ENCODE measurements at places on chromosomes 1 and 21.

GRCh38 chr1:19205403-19205802 is 4.7 kb downstream of the UBR4 start:
- peak; percentile 15 for ATAC-seq

GRCh38 chr1:25703041-25703440 is 86.5 kb downstream of the MAN1C1 start:
- no peak for ATAC-seq

DNA sequence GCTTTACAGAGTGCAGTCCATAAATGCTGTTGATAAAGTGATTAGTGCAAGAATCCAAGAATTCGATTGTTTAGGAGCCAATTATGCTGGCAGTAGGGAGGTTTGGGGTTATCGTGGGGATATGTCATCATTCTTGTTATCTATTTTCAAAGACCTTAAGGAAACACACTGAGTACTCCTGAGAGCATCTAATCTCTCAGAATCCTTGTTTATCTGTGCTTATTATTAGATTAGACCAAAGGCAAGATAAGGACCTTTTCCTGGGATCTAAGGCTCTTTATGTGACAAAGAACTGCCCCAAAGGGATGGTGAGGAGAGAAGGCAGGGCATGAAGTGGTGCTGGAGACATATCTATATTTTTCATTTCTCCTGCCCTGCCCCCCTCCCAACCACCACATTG is 139.1 kb downstream of the TSEN15 start:
- no peak for ATAC-seq

DNA sequence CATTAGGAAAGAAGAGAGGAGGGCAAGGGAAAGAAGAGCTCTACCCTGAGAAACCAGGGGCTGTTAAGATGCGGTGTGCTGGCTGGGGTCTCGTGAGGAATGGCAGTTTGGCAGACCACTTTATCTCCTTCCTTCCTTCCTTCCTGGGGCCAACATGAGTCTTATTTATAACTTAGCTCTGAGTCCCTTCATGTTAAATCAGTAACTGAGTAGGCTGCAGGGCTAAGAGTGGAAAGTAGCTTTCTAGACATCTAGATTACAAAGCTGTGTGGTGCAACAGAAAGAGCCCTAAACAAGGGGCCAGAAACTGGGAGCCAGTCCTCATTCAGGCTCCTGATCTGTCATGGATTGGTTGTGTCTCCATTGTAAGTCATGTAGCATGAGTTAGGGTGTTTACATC is 135.4 kb upstream of the DUSP10 start:
- ATAC-seq = no peak

GRCh38 chr1:168513656-168514404 is 30.0 kb downstream of the XCL2 start:
- ATAC-seq = peak; percentile 44

GRCh38 chr1:67771749-67772148 is 61.5 kb downstream of the GNG12 start:
- ATAC-seq = no peak

- ATAC-seq = no peak
Measured at GRCh38 chr1:220227393-220227792, 44.9 kb downstream of the RAB3GAP2 start.

- no peak for ATAC-seq
Measured at GRCh38 chr21:44982558-44983250, 42.9 kb downstream of the SLX9 start.

GRCh38 chr1:12167493-12168429 is 970 bp downstream of the TNFRSF1B start:
- ATAC-seq = no peak

GRCh38 chr1:182235604-182235951 is 156.0 kb downstream of the GLUL start:
- ATAC-seq = no peak

- no peak for ATAC-seq
Measured at GRCh38 chr1:178683291-178683690, 41.8 kb upstream of the RALGPS2 start.

DNA sequence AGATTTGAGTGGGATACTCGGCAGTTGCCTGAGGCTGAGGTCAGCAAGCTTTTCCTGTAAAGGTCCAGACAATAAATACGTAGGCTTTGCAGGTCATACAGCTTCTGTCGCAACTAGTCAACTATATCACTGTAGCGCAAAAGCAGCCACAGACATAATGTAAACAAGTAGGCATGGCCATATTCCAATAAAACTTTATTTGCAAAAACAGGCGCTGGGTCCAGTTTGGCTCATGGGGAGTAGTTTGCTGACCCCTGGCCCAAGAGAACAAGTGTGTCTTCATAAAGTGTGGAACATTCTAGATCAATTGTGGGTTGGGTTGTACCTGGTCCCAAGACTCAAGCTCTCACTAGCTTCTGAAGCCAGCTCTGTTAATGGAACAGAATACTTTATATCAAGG is 78.8 kb downstream of the MIS18A start:
- no peak for ATAC-seq

DNA sequence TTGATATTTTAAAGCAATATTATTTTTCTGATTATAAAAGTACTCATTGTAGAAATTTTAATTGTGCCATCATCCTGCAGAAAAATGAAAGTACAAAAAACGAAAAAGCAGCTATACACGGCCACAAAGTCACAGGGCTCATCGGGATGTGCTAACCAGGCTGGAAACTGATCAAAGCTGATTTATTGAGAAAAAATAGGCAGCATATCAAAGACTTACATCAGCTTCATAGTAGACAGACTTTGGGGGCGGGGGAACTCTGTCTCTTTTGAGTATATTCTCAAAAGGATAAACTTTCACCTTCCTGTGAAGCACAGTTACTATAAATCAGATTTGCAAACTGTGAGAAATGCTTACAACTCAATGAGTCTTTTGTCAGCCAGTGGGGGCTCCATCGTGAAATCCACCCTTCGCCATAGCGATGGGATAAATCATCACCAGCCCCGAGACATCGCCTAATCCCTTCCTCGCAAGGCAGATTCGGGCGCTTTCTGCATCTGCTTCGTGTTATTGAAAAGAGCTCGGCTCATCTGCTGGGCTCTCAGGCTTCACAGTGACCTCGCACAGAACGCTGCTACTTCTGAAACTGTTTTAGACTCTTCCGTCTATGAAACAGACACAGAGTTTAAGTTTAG is 69.2 kb upstream of the ERG start:
- ATAC-seq = no peak

- no peak for ATAC-seq
Measured at GRCh38 chr1:206909883-206910318, 11.8 kb downstream of the FCMR start.

- no peak for ATAC-seq
Measured at GRCh38 chr1:19457607-19458006, 27.7 kb downstream of the CAPZB start.

GRCh38 chr1:207241164-207241934 is 80.1 kb upstream of the CD55 start:
- ATAC-seq = no peak

GRCh38 chr21:29175408-29176134 is 45.1 kb downstream of the MAP3K7CL start:
- ATAC-seq = no peak

DNA sequence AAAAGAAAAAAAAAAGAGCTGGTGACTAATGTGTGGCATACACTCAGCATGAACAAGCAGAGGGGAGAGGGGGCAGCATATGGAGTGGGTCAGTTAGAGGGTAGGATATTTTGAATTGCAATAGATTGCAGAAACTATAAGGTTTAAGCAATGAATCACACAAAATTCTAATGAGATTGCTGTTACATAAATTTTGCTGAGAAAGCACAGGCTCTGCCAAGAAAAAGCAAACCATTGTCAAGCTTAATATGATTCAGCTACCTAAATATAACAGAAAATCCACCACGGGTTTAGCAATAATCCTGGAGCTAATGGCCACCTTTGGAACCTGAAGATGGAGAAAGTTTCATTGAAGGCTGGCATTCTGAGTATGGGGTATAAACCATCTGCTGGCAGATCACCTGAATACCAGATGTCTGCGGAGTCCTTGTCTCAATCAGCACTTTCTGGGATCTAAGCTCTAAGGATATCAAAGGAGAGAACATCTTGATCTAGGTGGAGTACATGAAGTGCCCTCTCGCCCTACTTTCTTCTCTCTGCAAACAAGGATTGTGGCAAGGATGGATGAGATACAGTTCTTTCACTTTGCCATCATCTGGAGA is 30.3 kb upstream of the ANGPTL7 start:
- ATAC-seq = no peak

Measured in activated T-helper 17 cell treated with anti-CD3 and anti-CD28 coated beads, Interleukin-2, amount 50 U/mL, for 72 hours (primary cell).